NCI-H774 (cell line): ENCODE measurements at places on chromosomes 6 and 20.

DNA sequence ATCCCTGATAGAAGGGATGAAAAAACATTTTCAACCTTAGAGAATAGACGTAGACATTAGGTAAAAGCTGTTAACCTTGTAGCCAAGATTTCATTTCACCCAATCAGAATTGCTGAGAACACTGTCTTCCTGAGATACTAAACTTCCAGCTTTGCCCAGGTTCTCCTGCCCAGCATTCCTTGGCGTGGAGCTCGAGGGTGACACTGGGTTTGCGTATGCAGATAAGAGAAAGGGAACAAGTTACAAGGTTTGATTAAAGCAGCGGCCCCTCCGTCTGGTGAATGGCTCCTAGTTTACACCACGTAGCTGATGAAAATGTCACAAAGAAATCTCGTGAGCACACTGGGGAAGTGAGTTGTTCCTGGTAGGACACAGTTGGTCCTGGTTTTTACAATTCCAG, 247.8 kb downstream of the FARS2 start:
- DNase-seq: no peak

DNA sequence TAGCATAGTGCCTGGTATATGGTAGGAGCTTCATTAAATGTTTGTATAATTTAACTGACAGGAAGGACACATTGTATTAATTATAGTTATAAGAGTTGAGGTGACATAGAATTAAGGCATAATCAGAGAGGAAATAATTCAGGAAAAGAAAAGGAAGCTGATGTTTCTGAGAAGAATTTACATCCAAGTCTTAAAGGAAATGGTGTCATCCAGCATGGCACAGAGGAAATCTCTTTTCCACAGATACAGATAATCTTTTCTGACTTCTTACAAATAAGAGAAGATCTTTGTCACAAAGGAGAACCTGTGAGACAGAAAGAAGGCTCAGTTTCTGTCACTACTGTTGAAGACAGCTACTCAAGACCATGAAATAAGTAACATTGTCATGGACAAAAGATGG, 222.5 kb downstream of the GJA1 start:
- no peak for DNase-seq

- no peak for DNase-seq
Observed at GRCh38 chr6:37204014-37204751, 34.2 kb downstream of the PIM1 start.

GRCh38 chr6:153568628-153569027, 437.5 kb upstream of the RGS17 start:
- no peak for DNase-seq

GRCh38 chr6:10451394-10451793, 36.5 kb upstream of the TFAP2A start:
- DNase-seq: no peak

DNA sequence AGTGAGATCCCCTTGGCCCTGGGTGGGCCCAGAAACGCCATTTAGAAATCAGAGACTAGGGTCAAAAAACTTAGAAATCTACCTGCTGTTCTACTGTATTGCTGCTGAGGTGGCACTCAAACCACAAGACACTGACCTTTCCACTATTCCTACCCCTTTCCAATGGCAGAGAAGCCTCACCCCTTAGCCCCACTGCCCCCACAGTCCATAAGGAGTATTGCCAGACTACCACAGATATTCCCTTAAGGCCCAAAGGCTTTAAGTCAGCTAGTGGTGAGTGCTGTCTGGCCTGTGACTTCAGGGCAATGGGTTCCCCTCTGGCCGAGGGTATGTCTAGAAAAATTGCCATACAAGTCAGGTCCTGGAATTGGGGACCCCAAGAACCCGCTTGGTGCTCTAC, 656.1 kb downstream of the COL12A1 start:
- no peak for DNase-seq

GRCh38 chr6:158781692-158782373, 37.3 kb downstream of the EZR start:
- no peak for DNase-seq

- DNase-seq: no peak
Observed at GRCh38 chr6:106773996-106774629, 144.7 kb downstream of the QRSL1 start.

GRCh38 chr6:96058082-96058481, 42.3 kb downstream of the FUT9 start:
- no peak for DNase-seq

DNA sequence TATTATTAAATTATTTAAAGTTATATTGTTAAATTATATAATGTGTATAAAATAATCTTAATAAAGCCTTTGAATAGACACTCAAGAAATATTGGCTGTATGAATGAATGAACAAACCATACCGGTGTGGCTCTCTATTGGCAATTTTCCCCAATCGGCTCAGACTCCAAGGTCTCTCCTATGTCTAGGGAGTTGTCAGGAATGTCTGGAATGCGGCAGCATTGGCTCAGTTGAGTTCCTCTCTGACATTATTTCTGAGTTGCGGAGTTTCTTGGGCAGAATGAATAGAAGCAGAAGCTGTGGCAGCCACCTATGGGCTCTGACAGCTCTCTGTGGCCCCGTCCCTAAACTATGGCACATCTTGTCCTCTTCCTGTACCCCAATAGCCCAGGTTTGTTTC, 111.0 kb downstream of the SOBP start:
- no peak for DNase-seq

DNA sequence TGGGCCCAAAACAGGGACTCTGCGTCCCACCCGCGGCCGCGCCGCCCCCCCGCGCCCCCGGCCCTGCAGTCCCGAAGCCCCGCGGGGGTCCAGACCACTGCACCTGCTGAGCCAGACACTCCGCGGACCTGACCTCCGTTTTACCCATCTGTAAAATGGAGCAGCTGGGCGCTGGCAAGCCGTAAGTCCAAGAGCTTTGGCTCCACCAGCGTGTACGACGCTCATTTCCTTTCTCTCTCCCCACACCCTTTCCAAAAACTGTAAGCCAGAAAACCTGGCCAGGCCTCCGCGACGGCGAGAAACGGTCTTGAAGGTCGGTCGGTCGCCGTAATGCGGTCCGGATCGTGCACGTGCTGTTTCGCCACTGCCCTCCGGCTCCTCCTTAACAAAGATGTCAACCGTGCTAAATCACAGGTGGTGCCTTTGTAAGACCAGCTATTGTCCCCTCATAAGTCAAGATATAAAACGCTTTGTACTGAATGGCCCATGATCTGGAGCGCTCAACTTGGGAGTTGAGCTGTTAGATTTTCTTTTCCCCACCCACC, 7.8 kb upstream of the NR2E1 start:
- no peak for DNase-seq

- DNase-seq: no peak
Observed at GRCh38 chr6:25635886-25636317, 16.1 kb upstream of the SCGN start.

- no peak for DNase-seq
Observed at GRCh38 chr6:100309174-100309573, 155.5 kb downstream of the SIM1 start.

DNA sequence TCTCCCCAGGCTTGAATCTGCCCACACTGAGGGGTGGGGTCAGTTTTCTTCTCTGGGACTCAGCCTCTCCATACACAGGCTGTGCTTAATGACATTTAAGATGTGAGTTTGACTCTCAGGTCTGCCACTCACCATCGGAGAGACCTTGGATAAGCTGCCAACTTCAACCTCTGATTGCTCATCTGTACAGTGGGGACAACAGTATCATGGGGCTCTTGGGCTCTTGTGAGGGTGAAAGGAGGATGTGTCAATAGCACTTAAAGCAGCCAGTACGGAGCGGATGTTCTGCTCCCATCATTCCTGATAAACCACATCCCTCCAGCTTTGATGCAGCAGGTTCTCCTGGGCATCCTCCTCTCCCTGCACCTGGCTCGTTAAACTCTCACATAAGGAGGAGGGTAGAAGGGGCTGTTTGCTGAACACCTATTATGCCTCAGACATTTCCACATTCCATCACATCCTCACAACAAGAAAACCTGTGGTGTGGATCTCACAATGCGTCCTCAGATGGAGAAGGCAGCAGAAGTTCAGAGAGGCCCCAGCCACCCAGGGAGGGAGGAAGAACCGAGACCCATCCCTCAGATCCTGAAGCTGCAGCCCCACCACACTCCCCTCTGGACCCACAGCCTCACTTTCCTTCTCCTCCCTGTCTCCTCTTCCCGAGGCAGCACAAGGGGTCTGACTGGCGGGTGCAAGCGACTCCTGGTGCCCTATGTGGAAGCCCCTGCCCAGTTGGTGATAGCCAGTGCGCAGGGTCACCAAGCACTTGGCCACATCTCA, 1.9 kb upstream of the PDYN start:
- DNase-seq: no peak

- no peak for DNase-seq
Observed at GRCh38 chr20:2694008-2694471, 1.5 kb downstream of the EBF4 start.

DNA sequence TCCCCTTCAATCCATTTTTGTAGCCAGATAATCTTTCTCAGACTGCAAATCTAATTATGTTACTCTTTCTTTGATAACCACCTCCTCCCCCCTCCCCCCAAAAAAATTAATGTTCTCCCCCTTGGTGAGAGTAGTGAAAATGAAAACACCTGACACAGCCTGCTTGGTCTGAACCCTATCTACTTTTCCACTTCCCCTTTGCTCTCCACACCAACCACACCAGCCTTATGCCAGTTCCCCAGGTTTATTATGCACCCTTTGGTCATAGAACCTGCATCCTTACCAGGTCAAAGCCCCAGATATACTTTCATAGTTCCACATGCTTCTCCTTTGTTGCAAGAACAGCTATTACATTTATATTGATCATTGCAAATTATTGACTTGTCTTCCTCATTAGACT, 19.4 kb downstream of the PFDN4 start:
- DNase-seq: no peak

- DNase-seq: no peak
Observed at GRCh38 chr20:47583551-47583950, 81.9 kb downstream of the NCOA3 start.

- DNase-seq: no peak
Observed at GRCh38 chr6:130585587-130585986, 219.8 kb downstream of the TMEM200A start.

GRCh38 chr20:33545763-33546162, 55.9 kb downstream of the CBFA2T2 start:
- no peak for DNase-seq

- DNase-seq: no peak
Observed at GRCh38 chr20:63471981-63472831, at the start of gene KCNQ2. Gene KCNQ2 (minus strand): TSS chr20:63472655. CDS start chr20:63472463, 192 bp downstream.

DNA sequence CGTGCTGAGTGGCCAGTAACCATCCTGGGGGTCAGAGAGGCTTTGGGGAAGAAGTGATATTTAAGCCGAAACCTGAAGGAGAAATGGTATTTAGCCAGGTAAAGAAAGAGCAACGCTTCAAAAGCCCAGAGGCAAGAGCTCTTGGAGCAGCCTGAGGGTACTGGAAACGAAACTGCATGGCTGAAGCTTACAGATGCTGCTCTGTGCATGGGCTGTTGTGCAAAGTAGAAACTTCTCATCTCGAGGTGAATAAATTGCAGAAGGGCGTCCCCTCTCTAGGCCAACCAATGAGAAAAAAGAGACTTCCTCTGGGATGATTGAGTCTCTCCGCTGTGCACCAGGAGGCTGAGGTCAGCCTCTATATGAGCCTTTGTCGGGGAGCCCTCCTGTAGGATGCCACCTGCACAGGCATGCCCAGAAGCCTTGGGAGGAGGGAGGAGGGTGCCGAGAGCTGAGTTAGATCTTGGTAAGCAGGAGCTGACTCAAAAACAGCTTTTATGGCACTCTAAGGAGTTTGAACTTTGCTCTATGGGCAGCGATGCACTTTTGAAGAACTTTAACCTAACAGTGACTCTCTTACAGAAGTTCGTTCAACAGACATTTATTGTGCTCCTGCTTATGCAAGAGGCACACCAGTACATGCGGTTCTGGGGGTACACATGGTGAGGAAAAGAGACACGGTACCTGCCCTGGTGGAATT, 61.6 kb upstream of the EDN1 start:
- DNase-seq: no peak

DNA sequence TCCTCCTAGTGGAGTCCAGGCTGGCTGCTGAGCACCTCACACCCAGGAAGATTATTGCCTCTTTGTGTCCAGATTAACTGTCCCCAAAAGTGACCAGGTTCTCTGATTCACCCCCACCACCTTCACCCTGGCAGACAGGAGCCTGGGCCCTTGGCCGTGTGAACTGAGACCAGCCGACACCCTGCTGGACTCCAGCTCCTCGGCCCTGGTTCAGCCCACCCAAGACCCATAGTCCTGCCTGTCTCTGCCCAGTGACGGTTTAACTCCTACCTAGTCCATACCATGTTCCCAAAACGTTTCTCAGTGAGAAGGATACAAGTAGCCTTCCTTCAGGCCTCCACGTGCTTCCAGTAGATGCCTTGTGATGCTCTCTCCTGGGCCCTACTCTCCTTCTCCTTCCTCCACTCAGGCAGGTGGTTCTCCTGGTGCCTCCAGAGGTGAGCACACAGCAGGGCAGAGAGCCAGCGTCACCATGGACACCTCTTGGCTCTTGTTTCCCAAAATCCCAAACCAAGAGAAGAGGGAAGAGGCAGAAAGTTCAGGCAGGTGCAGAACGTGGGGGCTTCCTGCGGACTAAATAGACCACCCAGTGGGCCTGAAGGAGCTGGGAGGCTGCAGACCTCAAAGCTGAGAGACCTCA, 134.4 kb upstream of the CST7 start:
- no peak for DNase-seq

DNA sequence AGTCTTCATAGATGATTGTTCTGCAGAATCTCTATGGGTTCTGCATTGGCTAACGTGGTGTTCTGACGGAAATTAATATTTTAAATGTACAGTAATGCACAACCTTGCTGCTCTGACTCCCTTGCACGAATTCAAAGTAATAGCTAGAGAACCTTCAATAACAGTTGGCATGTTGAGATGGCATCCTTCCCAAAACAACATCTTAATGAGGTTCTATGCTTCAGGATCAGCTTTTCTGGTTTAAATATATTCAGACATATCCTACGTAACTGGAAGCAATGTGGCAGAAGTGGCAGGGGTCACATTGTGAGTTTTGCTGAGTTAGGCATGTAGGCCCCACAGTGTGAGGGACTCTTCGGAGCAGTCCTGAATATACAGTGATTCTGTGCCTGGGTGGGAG, 25.7 kb downstream of the DSE start:
- no peak for DNase-seq

- DNase-seq: no peak
Observed at GRCh38 chr6:57193177-57193576, 21.1 kb downstream of the BAG2 start.
